ENCODE measurements at places on chromosomes 11 and 22. TPM values are rescaled to one million over a fixed set of nuclear protein-coding genes. Genes with fewer than 3 reads are reported as not detected.

Gene RAB3IL1
- total RNA-seq, result 13.5 TPM

Gene SYT9
- total RNA-seq, result not detected

Gene SLC15A3
- total RNA-seq, result 4.5 TPM

Gene MS4A3
- total RNA-seq, result not detected

Gene RFPL2
- not detected for total RNA-seq

Gene CDHR5
- total RNA-seq, result not detected

Gene RAG2
- not detected for total RNA-seq

Gene IGLL1
- total RNA-seq, result not detected

Gene SBF1
- 63.6 TPM for total RNA-seq

Gene SLC25A22
- 16.5 TPM for total RNA-seq

Gene DTX4
- 0.59 TPM for total RNA-seq

Gene KIF18A
- 22.1 TPM for total RNA-seq

Gene GPHA2
- not detected for total RNA-seq

Gene FOLR3
- 1.1 TPM for total RNA-seq

Gene CARD10
- 32.1 TPM for total RNA-seq

Gene CCDC88B
- 1.8 TPM for total RNA-seq

Gene C11orf24
- 32.6 TPM for total RNA-seq

Gene OR4A16
- not detected for total RNA-seq

Gene FKBP2
- 48.5 TPM for total RNA-seq

Gene LIF
- total RNA-seq, result 1.5 TPM

Gene TPH1
- under 0.01 TPM for total RNA-seq

Gene OR2AG2
- under 0.01 TPM for total RNA-seq

Gene HBE1
- total RNA-seq, result not detected

Measured in subcutaneous preadipocyte (primary cell).